ENCODE measurements at places on chromosomes 2 and 18. TPM values are rescaled to one million over a fixed set of nuclear protein-coding genes. Genes with fewer than 3 reads are reported as not detected.
A peak's percentile ranks its signal among the peaks of the same experiment; 100 is the strongest.

GRCh38 chr2:62539606-62540407, 33.8 kb upstream of the TMEM17 start:
- DNase-seq: no peak

DNA sequence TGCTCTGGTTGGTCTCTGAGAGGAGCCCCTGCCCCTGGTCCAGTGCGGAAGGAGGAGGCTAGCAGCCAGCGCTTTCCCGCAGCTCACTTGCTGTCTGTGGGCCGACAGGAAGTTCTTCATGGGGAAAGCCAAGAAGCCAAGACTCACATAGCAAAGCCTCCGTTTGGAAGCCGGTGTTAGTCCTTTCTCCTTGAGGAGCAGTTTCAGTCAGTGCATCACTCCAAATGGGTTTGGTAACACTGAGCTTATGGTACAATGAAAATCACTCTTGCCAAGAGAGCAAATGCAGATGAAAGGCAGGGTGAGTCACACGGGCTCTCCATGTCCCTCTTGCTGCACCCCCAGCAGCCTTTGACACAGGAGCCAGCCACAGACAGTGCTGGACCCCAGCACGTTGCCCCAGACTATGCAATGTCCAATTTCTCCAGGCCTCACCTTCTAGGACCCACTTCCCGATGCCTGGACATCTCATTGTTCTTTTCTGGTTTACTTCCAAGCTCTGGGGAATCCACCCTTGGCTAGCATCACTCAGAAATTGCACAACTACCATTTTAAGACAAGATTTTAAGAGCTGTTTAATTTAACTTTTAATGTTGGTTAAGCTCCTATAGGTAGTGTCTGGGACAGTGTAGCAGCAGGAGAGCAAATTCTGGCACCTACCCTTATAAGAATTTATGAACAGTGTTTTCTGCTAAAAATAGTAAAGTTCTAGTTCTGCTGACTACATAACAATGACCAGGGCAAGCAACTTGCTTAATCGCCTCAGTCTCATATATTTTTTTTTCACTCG, 174.9 kb downstream of the ASB1 start:
- no peak for DNase-seq

The GALNT5 gene
- total RNA-seq: 1.1 TPM

The PRKAG3 gene
- not detected for total RNA-seq

The ZNG1B gene
- 23.9 TPM for total RNA-seq

DNA sequence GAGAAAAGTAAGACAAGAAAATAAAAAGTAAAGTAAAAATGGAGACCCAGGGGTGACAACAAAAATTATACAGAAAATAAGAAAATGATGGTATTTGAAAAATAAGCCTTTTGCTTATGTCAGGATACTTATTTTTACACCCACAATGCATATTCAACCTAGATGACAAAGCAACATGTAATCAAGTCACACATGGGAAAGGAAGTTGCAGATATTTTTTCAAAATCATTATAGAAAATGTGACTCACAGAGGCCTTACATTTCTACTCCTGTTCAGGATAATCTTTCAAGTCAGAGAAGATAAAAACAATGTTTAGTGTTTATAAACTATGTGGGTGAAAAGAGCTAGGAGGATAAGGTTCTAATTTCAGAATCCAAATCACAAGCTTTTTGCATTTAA, 275.3 kb upstream of the UBE2E3 start:
- DNase-seq: no peak

- DNase-seq: no peak
Measured at GRCh38 chr2:168009900-168010299, 237.5 kb downstream of the STK39 start.

DNA sequence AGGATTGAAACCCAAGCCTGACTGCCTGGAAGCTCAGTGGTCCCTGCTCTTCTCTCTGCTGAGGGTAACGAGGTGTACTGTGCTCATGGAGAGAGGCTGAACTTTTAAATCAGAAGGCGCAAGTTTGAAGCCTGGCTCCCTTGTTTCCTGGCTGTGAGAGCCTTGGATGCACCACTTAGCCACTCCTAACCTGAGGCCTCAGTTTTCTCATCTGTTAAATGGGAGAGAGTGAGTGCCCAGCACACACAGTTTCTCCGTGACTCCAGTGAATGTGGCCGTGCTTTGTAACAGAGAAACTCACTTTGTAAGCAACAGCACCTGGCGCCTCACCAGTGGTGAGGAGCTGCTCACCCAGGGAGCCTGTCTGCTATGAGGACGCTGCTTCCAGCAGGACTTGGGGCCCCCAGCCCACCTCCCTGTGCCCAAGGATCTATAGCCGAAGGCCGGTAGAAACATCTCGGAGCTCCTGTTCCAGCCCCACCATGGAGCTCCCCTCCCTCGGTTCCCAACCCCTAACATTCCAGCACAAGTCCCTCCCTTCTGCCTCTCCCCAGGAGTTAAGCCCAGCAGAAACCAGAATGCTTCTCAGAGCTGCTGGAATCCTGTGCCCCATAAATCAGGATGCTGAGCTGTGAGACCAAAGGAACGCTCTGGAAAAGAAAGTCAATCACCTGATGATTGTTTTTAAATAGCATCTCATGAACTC, 20.3 kb upstream of the KCNK3 start:
- DNase-seq: no peak

The SH3BP4 gene
- total RNA-seq: 44.5 TPM

DNA sequence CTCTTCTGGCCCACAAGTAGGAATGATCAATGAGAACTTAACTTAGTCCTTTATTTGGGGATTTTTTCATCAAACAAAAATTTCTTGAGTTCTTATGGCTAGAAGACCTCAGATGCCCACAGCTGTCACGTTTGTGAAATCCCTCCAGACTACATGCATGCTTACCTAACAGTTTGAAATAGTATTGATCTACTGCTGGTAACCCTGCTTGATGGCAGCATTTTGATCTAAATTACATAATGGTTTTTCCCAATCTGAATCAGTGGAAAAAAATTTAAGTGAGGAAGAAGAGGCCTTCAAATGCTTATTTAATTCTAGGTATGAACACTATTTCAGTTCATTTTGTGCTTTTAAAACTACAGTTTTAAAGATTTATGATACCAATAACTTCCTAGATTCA, 13.9 kb downstream of the ERMN start:
- no peak for DNase-seq

- DNase-seq: no peak
Measured at GRCh38 chr2:128635361-128635900, 316.8 kb upstream of the HS6ST1 start.

The SLC11A1 gene
- total RNA-seq: 0.33 TPM

GRCh38 chr2:69279931-69280681, 106.9 kb downstream of the GFPT1 start:
- no peak for DNase-seq

DNA sequence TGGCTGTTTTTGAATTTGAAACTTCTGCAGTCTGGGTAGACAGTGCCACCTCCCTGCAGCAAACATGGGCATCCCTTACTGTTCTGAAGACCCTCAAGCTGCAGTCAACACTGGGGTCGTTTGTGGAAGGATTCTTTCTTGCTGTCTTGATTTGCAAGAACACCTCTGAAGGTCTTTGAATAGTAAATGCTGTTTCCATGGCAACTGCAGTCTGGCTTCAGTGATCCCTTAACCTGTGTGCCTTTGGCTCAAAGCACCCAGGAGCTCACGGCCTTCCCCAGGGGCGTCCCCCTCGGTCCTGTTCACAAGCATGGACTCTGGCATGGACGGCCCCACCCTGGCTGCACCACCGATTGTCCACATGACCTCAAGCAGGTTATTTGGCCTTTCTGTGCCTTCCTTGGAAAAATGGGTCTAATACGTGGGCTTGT, 38.3 kb downstream of the LRRFIP1 start:
- no peak for DNase-seq

The SPC25 gene
- 7.0 TPM for total RNA-seq

GRCh38 chr2:160010361-160011145, 51.9 kb downstream of the PLA2R1 start:
- DNase-seq: no peak

DNA sequence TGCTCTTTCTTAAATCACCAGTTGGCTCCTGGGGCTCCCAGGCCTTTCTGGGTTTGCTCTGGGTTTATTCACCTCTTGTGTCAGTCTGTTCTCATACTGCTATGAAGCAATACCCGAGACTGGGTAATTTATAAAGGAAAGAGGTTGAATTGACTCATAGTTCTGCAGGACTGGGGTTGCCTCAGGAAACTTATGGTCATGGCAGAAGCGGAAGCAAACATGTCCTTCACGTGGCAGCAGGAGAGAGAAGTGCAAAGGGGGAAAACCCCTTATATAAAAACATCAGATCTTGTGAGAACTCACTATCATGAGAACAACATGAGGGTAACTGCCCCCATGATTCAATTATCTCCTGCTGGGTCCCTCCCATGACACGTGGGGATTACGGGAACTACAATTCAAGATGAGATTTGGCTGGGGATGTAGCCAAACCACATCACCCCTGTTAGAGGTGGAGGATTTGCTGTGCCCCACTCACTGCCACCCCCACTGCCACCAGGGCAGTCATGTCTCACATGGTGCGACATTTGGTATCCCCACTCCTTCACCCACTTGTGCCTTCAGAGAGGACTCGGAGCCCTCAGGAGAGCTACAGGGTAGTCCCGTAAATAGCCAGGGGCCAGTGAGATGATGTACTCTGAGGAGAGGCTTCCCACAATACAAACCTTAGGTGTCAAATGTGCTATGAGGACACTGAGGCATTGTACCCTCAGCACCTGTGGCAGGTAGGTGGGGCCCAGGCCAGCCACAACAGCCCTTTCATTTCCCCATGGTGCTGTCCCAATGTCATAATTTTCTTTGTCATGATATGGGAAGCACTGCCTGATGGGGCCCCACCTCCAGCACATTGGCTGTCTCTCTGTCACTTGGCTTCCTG, 35.7 kb downstream of the CDC42EP3 start:
- no peak for DNase-seq

- no peak for DNase-seq
Measured at GRCh38 chr2:10079870-10080535, at the start of gene CYS1. TSS of gene CYS1 (minus strand) at chr2:10080411. CDS start at chr2:10080223, 188 bp downstream.

DNA sequence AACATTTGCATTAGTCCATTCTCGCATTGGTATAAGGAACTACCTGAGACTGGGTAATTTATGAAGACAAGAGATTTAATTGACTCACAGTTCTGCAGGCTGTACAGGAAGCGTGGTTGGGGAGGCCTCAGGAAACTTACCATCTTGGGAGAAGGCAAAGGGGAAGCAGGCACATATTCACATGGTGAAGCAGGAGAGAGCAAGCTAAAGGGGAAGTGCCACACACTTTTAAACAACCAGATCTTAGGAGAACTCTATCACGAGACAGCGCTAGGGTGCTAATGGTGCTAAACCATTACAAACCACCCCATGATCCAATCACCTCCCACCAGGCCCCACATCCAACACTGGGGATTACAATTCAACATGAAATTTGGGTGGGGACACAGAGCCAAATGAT, 201.7 kb upstream of the MGAT5 start:
- no peak for DNase-seq

- DNase-seq: no peak
Measured at GRCh38 chr2:177721818-177722567, 329.4 kb downstream of the AGPS start.

- DNase-seq: no peak
Measured at GRCh38 chr18:23220355-23220754, 85.1 kb downstream of the CABLES1 start.

GRCh38 chr2:172261292-172261691, 158.6 kb upstream of the DLX2 start:
- DNase-seq: no peak

GRCh38 chr2:221612161-221612560, 40.1 kb upstream of the EPHA4 start:
- no peak for DNase-seq

GRCh38 chr2:241599615-241600014, 37.3 kb downstream of the THAP4 start:
- DNase-seq: no peak

- DNase-seq: no peak
Measured at GRCh38 chr2:86645752-86646151, 22.1 kb upstream of the RNF103 start.

DNA sequence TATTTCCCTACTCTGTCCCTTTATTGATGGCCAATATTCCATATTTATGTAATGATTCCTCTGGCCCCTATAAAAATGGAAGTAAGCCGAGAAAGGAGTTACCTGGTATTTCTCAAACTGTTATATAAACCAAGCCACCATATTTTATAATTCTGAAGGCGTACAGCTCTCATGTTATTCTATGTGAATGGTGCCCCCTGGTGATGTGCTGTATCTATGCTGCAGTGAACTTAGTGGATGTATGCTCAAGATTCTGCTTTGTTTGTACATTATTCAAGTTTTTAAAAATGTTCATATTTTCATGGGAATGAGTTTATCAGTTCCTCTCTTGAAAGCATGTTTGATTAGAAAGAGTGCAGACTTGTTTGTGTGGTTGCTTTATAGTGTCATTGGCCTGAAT, 194.5 kb upstream of the LRRTM1 start:
- DNase-seq: peak; percentile 82

GRCh38 chr2:8477552-8478470, 204.0 kb upstream of the ID2 start:
- no peak for DNase-seq

The DSC3 gene
- total RNA-seq: 0.03 TPM

- DNase-seq: no peak
Measured at GRCh38 chr18:48991676-48992075, 40.9 kb upstream of the SMAD7 start.

DNA sequence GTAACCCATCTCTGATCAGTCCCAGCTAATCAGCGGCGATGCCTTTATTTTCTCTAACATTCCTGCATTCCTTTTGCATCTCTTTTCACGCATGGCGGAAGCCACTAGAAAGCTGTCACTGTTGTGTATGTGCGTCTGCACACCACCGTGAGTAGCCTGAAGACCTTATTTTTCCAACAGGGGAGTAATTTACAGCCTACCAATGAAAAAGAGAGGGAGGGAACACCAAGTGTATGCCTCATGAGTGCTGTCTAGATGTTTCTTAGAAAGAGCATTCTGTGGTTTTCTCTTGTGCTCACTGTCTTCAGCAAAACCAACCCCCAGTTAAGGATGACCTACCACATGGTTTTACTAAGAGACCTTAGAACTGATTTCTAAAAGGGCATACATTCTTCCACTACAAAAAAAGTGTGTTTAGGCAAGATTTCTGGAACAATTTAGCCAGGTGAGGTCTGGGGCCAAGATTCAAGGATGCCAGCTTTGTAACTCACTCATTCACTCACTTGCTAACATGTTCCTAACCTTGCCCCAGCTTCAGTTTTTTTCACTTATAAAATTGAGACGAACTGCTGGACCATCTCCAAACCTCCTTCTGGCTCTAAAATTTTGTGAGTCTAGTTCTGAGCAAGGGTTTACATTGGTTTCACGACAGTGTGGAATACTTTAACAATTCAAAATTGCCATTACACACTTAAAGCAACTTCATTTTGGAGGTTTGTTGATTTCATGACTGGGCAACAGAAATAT, 51.4 kb downstream of the BCL2 start:
- DNase-seq: no peak

The RNF152 gene
- not detected for total RNA-seq

GRCh38 chr2:32902986-32903385, 43.8 kb upstream of the LTBP1 start:
- no peak for DNase-seq

GRCh38 chr18:56861244-56861643, 210.1 kb downstream of the WDR7 start:
- DNase-seq: no peak

- DNase-seq: no peak
Measured at GRCh38 chr2:28350791-28351285, 41.8 kb upstream of the FOSL2 start.

All from HT-29 (cell line).